SK-N-SH (cell line): ENCODE measurements at places on chromosomes 1 and 21. TPM values are rescaled to one million over a fixed set of nuclear protein-coding genes. Genes with fewer than 3 reads are reported as not detected.
A peak's percentile ranks its signal among the peaks of the same experiment; 100 is the strongest.

KIF14 gene
- polyA plus RNA-seq = 1.2 and 1.4 TPM in 2 replicates

- DNase-seq = no peak
These were observed 34.3 kb downstream of the PCNX2 start for GRCh38 chr1:233261206-233261605.

DNA sequence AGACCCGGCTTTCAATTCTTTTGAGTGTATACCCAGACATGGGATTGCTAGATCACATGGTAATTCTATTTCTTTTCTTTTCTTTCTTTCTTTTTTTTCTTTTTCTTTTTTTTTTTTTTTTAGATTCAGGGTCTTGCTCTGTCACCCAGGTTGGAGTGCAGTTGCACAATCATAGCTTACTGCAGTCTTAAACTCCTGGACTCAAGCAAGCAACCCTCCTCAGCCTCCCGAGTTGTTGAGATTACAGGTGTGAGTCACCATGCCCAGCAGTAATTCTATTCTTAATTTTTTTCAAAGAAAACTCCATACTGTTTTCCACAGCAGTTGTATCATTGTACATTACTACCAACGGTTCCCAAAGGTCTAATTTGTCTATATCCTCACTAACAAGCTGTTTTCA, 13.5 kb upstream of the RNF186 start:
- DNase-seq = no peak

GRCh38 chr1:76294482-76295194, 220.1 kb downstream of the ST6GALNAC3 start:
- no peak for DNase-seq

- no peak for DNase-seq
These were observed 98.4 kb downstream of the C4BPA start for GRCh38 chr1:207202480-207202879.

DNA sequence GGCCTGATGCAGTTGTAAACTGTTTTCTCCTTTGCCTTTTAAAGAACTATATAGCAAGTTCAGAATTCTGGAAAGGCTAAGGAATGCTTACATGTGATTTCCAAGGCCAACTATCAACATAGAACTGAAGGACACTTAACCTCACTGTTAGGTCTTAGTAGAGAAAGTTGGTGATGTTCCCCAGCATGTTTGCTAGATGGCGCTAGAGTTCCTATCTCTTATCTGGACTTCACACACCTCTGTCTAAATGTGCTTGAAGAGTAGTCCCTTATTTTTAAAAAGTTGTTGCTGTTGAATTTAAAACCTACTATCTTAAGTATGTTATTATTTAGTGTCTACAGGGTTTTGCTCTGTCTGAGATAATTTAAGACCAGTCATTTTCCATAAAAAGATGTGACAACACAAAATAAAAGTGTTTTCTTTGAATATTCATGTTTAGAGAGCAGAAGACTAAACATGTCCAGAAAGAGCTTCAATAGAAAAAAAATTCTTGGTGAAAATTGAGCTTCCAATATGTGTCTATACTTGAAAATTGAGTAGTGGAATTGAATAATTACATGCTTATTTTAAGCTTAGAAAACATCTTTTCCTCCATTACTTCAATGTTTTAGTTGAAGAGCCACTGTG, 237.3 kb downstream of the S1PR1 start:
- DNase-seq = peak; percentile 8

DNA sequence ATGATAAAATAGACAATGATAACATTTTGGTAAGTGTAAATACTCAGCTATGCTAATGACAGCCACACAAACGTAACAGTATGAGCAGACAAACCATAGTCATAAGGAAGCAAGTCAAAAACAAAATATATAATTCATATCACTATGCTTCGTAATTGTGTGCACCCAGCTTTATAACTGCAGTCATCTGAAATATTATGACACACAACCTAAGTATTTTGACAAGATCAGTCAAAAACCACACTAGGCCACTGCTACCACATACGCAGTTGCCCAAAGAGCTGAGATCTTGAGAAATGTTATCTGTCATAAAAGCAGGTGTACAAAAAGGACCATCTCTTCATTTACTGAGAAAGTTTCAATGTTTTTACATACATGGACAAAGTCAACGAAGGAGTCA, 26.0 kb downstream of the RNASEL start:
- no peak for DNase-seq

DNA sequence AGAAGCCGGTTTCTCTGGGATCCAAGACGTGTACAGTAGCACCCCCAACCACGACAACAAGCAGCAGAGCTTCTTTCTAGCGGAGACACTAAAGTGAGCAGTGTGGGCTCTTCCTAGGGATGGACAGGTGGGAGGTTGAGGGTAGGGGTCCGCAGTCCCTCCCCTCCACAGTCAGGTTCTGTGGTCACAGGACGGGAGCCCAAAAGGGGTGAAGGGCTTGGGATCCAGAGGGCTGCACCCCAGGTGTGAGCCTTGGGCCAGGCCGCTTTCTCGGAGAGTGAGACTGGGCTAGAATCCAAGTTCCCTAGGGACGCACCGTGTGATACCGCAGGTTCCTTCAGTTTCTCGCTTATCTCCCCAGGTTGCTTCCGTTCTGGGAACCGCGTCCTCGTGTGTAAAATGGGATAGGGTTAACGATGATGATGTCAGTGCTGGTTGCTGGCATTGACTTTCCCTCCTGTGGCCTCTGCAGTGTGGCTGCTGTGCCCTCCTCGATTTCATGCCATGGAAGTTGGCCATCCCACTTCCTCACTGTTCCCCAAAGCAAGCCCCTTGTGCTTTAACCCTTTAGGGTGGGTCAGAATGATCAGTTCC, 17.3 kb upstream of the SELENON start:
- DNase-seq = no peak

OR2T29 gene
- not detected in 2 replicates for polyA plus RNA-seq

DYNLT4 gene
- polyA plus RNA-seq = 0.37 and 0.61 TPM in 2 replicates

- no peak for DNase-seq
These were observed 18.1 kb upstream of the PGD start for GRCh38 chr1:10380594-10381275.

GRCh38 chr1:94329986-94330385, 88.2 kb upstream of the ABCD3 start:
- no peak for DNase-seq
